ENCODE measurements at places on chromosomes 11 and 22.

- DNase-seq: no peak
Measured at GRCh38 chr11:78548911-78549590, 25.6 kb downstream of the NARS2 start.

- DNase-seq: no peak
Measured at GRCh38 chr11:85531191-85531897, 95.8 kb downstream of the DLG2 start.

DNA sequence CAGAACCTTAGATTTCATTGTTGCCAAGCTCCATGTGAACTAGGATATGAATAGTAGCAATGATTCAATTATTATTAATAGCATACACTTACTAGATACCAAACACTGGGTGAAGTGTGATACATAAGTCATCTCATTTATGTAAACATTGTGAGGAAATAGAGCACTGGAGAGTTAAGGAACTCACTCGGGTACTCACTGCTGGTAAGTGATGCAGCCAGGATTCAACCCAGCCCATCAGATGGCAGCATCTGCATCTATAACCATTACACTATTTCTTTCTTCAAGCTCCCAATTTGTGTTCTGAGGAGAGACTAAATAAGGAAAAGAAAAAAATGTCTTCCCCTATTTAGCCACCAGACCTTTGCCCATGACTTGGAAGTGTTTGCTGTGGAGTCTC is 10.2 kb upstream of the ALG8 start:
- no peak for DNase-seq

GRCh38 chr11:95035316-95035715 is 10.3 kb downstream of the KDM4E start:
- no peak for DNase-seq

- DNase-seq: no peak
Measured at GRCh38 chr11:122478986-122479385, 176.5 kb upstream of the UBASH3B start.

DNA sequence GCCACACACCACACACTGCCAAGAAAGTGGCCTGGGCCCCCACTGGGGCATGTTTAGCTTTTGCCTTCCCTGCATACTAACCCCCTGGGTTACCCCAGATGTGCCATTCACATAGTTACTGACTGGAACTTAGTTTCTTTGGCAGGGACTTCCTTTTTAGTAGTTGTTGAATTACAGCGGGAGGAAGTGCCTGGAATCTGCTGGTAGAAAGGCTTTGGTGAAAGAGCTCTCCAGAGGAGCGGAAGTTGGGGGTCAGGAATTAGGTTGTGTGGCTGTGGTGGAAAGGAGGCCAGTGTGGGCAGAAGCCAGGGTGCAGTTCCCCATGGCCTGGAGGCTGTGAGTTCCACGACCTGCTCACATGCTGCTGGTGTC is 69.0 kb downstream of the MED15 start:
- no peak for DNase-seq

DNA sequence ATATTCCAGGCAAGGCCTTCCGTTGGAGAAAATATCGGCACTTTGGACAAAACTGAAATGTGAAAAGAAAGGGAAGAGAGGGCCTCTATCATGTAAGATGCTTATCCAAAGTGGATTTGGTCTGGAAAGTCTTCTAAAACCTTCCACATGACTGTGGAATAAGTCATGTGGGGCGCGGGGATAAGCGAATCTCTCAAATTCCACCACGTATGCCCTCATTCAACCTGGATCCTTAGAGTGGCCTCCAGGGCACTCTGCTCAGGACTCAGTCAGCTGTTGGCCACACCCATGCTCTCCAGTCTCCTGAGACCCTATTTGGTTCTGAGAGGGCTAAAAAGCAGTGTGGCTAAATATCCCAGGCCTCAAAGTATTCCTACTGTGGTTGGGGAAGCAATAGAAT is 2.0 kb upstream of the TIMP3 start:
- no peak for DNase-seq

DNA sequence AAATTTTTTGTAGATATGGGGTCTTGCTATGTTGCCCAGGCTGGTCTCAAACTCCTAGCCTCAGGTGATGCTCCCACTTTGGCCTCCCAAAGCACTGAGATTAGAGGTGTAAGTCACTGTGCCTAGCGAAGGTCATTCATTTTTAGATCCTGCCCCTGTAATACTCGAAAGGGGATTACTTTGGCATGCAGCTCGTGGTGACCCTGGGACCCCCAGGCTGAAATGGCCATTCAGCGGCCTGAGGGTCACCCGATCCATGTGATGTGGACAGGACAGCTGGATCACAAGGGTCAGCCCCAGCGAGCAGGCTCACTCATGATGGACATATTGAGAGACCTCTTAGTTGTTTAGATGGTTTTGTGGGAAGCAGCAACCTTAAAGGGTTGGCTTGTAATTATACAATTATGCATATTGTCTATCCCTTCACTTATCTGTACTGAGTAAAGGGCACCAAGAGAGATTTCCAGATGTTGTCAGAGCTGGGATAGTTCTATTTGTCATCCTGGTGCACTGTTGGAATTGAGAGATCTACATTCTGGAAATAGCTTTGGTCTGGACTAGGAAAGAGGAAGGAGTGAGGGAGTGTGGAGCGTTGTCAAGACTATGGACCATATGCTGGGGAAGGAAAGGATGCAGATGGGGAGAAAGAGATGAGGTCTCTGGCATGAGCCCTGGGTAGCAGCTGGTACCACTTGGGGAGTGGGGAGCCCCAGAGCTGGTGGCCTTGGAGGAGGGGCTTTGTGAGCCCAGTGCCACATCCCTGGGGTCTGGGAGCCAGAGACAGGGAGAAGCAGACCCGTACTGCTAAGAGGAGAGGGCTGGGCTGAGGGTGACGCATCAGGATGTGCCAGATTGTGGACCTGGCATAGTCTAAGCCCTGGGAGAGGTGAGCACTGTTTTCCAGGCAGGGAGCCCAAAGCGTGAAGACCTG is 15.5 kb downstream of the RHBDD3 start:
- no peak for DNase-seq

DNA sequence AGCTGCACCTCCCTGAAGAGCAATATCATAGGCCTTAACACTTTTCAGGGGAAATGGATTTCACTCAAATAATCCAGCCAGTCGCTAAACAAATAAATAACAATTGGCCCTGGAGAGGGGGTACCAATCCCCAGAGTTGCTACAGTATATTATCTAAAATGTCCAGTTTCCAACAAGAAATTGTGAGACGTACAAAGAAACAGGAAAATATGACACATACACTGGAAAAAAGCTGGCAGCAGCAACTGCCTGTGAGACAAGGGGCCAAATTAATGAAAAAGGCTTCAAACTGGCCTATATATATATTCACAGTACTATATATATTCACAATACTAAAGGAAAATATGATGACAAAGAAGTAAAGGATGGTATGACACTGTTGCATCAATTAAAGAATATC is 4.0 kb downstream of the NF2 start:
- DNase-seq: no peak

GRCh38 chr22:44363013-44363979 is 50.5 kb upstream of the SHISAL1 start:
- no peak for DNase-seq

- DNase-seq: no peak
Measured at GRCh38 chr11:115919341-115920091, 415.3 kb upstream of the CADM1 start.

DNA sequence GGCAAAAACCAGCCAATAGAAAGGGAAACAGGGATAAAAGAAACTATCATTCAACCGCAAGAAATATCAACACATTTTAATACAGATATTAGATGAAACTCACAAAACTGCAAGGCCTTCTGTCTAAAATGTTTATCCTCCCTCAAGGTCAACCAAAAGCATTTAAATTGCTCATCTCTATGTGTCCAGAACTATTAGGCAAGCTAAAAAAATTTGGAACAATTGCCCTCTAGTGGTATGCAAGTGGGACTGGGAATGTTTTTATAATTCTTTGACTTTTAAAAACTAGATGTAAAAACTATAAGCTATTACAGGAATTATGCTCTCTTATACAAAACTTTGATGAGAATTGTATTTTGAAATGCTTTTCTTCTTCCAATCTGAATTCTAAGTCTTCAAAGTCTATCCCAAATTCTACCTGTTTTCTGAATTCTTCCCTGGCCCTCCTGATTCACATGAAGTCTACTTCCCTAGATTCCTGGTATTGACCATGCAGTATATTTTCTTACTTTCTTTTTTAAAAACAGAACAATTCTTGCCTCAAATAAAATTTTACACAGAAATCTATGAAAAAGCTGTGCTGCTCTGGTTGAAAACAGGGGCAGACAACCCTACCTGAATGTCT is 4.9 kb downstream of the CWC15 start:
- DNase-seq: no peak

DNA sequence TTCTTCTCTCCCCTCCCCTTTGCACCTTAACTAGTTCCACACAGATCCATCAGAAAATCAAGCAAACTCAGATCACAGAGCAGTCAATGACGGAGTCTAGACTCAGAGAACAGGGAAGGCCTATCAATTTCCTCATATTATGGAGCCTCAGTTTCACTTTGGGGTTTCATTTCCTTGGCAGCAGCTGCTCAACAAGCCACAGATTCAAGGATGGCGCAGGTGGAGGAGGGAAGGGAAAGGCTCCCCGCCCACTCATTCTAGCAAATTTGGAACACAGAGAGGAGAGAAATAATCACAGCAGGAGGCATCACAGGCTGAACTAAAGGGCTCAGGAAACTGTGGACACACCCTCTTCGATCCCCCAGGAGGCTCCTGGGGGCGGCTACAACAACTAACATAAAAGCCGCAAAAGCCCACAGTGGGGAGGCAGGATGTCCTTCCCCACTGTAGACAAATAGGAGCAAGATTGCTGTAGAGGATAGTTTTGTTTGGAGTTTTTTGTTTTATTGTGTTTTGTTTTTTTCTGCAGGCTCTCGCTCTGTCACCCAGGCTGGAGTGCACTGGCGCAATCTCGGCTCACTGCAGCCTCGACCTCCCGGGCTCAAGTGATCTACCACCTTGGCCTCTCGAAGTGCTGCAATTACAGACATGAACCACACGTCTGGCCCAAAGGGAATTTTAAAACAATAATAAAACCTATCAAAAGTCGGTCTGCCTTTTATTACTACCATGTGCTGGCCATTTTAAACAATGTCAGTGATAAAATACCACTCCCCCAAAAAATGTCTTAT is 3.4 kb downstream of the PLAAT3 start:
- no peak for DNase-seq

- DNase-seq: no peak
Measured at GRCh38 chr11:109865548-109866186, 227.5 kb upstream of the ZC3H12C start.

GRCh38 chr11:117459979-117460300 is 132.3 kb downstream of the CEP164 start:
- no peak for DNase-seq

DNA sequence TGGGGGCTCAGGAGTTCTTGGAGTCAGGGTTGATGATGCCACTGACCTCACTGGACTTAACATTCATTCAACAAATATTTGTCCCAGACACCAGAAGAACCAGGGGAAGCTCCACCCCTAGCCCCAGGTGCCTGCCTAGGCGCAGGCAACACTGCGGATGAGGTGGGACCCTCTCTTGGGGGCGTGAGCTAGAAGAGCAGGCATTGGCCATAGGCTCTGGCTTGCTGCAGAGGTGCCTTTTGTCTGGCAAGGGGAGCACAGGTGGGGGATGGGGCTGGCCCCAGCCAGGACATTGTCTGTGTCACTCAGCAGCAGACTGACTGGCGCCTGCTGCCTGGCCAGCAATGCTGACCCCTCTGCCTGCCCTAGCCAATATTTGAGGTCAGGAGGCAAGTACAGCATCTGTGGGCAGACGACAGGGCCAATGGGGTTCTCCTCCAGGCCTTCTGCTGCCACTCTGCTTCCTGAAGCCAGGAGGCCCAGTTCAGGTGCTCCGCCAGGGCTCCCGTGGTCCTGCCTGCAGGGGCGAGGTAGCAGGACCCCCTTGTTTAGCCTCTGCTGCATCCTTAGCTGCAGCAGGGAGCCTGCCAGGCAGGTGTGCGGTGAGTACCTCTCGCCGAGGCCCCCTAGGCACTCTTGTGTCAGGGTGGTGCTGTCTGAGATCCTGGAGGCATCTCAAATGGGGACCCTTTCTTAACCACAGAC is 4.0 kb downstream of the LINC01488 start:
- DNase-seq: no peak

- no peak for DNase-seq
Measured at GRCh38 chr11:116885951-116886655, 48.7 kb upstream of the APOA1 start.

GRCh38 chr22:36182056-36182455 is 19.6 kb downstream of the APOL4 start:
- no peak for DNase-seq

GRCh38 chr11:35163209-35163608 is 24.2 kb downstream of the CD44 start:
- DNase-seq: no peak

GRCh38 chr11:35347173-35347878 is 72.0 kb downstream of the SLC1A2 start:
- no peak for DNase-seq

- no peak for DNase-seq
Measured at GRCh38 chr22:33389936-33390335, 331.8 kb upstream of the SYN3 start.

- DNase-seq: no peak
Measured at GRCh38 chr22:39443398-39443797, 13.4 kb upstream of the MGAT3 start.

GRCh38 chr11:119414734-119415133 is 8.2 kb downstream of the THY1 start:
- no peak for DNase-seq

DNA sequence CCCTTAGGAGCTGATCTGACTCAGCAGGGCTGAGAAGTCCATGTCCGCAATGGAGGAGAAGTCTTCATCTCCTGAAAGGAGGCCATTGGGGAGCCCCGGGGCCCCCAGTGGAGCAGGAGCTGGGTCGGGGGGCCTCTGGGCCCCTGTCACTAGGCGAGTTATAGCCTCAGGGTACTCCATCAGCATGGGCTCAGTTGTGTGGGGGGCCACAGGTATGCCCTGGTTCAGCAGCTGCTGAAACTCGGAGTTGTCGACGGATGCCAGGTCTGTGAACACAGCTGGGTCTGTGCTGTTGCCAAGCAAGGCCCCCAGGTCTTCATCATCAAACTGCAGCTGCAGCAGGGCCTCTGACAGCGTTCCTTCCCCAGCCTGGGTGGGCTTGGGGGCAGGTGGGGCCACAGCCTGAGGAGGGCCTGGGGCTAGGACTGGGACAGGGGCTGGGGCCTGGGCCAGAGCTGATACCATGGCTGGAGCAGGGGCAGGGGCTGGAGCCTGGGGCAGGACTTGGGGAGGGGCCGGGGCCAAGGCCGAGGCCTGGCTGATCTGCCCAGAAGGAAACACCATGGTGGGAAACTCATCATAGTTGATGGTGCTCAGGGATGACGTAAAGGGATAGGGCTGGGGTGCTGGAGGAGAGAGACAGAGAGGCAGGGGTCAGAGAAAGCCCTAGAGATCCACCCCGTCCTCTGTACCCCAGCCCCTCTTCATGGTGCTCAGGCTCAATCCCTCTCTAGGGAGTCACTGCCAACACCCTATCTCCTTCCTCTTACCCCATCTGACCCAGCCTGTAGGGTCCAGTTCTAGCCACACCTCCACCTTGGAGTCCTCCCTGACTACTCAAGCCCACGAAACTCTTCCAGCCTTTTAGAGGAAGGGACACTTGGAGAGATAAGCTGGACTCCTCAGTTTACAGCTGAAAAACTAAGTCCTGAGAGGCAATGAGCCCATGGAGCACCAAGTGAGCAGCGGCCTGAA is 8.1 kb downstream of the RELA start:
- no peak for DNase-seq
